ENCODE measurements at places on chromosomes 16 and 17.

DNA sequence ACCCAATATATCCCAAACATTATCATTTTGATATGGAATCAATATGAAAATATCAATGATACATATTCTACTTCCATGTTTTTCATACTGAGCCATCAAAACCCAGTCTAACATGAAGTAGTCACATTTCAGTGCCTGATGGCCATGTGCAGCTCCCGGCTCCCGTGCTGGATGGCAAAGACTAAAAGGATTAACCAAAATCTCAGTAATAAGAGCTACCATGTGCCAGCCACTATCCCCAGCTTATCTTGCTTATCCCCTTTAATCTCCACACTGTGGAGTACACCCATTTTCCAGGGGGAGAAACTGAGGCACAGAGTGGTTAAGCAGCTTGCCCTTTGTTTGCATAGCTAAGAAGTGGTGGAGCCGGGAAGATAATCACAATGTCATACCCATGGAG lies 9.2 kb downstream of the CD300LG start:
- DNase-seq: no peak

- DNase-seq: no peak
Observed at GRCh38 chr16:81542609-81543570, 98.3 kb downstream of the CMIP start.

DNA sequence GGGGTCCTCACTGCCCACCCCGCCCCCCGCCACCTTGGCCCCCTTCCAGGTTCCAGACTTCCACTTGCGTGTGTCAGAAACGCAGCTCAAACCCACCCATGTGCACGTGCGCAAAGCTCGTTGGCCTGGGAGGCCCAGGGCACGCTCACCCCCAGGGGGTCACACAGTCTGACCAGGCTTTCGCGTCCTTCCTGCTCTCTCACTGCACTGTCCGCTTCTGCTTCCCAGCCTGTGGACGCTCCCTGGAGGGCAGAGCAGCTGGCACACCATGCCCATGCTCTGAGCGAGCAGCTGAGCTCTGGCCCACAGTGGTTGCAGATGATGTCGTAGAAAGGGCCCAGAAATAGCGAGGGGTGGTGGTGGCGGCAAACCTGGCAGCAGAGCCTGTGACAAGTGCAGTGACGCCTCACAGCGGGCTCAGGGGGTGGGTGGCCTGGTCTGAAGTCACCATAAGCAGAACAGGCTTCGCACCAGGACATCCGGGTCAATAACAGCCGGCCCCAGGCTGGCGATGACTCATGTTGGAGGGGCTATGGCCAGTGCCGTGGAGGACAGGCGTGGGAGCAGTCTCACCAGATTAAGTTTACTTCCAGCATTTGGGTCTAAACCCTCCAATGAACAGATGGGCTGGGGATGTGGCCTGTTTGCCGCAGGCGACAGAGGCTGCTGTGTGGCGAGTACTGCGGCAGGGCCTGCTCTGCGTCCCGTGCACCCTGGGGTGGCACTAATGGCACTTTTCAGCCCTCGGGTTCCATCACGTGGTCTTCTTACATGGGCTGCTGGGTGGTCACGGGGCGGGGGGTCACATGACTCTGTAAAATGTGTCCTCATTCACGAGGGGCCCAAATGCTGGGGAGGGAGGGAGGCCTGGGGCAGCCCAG lies 49.0 kb downstream of the NT5M start:
- DNase-seq: no peak

DNA sequence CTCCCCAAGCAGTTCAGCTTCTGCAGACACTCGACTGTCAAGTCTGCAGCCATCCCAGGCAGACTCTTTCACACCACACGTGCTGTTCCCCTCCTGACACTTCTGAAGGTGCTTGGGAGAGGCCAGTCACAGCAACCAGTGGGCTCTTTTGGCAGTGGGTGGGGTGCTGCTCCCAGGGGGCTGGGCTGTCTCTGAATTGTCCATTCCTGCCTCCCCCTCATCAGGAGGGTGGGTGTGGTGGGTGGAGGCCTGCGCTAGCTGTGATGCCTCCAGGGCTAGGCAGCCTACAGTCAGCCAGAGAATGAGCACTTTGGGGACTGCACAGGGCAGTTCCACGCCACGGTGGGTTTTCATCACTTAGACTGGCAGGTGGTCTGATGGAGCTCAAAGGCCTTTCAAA lies 10.3 kb downstream of the STARD3 start:
- no peak for DNase-seq

GRCh38 chr16:14505846-14506245 lies 124.2 kb downstream of the PARN start:
- no peak for DNase-seq

DNA sequence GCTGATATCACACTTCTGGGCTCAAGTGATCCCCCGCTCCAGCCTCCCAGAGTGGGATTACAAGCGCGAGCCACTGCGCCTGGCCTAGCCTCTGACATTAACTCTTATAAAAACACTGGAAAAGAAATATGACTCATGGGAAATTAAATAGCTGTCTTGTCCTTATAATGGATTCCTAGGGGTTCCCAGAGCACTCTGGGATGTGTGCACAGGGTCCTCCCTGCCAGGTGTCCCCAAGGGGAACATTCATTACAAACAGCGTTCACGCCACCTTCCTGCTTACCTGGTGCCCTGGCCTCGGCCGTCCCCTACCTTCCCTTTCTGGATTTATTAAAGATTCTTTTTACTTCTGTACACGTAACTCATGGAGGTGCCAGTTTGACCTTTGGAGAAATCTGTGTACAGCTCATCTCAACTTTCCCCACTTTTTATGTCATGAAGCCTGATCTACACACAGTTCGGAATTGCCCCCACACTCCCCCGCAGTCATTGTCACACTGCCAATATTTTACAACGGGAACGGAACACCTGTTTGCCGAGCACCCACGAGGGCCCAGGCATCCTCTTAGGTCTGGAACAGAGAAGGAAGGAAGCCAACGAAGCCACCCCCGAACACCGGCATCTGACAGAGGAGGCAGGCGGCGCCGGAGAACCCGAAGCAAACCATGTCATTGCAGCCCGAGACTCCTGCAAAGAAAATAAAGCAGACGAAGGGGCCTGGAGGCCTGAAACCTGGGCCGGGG lies 39.7 kb upstream of the MEAK7 start:
- no peak for DNase-seq

DNA sequence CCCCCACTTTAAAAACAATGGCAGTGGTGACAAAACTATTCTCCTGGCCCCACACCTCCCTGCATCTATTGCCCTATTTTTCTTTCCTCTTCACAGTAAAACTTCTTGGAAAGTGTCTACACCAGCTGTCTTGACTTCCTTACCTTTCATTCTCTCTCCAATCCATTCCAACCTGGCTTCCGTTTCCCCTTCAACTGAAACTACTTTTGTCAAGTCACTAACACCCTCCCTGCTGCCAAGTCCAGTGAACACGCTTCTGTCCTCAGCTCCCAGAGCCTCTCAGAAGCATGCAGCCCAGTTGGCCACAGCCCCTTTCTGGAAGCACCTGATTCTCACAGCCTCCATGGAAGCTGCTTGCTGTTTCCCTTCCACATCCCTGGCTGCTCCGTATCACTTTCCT lies 4.0 kb upstream of the SCN4A start:
- no peak for DNase-seq

GRCh38 chr17:72946156-72946555 lies 146.3 kb downstream of the SLC39A11 start:
- no peak for DNase-seq

GRCh38 chr16:23182206-23182678 lies 303 bp upstream of the SCNN1G start:
- peak; percentile 66 for DNase-seq

DNA sequence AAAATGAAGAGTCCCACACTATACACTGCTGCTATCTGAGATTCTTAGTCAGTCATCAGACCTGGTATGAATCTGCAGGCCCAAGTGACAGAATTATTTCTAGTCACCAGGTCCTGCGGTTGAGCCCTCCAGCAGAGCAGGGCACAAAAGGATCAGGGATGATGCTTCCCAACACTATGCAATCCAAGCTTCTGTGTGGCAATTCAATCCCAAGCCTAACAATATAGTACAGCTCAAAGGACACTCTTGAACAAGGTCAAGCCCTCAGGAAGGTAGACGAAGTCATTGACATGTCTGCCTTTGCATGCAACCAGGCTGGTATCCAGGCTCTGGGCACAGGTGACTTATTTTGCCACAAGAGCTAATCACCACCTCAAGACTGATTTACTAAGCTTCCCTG lies 5.8 kb downstream of the DCUN1D3 start:
- no peak for DNase-seq

DNA sequence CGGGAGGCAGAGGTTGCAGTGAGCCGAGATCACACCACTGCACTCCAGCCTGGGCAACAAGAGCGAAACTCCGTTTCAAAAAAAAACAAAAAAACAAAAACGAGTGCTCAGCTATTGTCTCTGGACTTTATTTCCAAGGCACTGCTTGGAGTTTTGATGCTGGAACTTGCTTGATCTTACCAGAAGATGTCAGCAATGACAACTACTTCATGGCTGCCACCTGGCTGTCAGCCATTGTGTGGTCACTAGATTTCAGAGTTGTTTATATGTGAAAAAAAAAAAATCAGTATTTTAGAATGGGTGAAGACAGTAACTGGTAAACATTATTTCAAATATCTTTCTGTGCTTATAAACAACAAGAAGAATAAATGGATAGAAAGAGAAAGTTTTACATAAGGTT lies 26.3 kb upstream of the OR4D1 start:
- no peak for DNase-seq

- no peak for DNase-seq
Observed at GRCh38 chr17:61786088-61786487, 77.2 kb downstream of the BRIP1 start.

DNA sequence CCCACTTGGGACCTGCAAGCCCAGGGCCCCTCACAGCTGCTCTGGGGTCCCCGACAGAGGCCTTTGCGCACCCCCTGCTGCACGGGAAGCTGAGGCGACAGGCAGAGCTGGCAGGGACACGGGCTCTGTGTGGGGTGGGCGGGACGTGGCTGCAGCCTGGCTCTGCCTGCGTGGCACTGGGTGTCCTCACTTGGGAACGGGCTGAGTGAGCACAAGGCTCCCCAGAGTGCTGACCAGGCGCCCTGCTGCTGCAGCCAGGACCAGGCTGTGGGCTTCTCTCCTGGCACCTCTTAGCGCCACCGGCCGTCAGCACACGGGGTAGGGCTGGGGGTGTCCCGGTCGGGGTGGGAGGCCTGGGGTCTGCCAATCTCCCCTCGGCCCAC lies 6.6 kb downstream of the C1QTNF8 start:
- no peak for DNase-seq

GRCh38 chr17:50475362-50475761 lies 3.3 kb upstream of the RSAD1 start:
- no peak for DNase-seq

DNA sequence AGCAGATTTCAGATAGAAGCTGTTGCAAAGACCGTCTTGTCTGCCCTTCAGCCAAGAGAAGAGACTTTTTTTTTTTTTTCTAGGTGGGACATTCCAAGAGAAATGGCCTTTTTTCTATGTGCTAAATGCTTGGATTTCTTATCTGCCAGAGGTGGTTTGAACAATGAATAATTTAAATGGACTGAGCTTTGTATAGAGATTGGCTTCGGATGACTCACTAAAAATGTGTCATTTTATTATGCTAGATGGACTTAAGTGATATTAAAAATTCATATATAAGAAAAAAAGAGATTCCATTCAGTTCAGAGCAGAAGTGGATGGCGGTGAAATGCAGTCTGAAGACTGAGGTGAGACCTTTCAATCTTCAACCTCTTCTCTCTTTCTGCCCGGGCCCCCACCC lies 58.4 kb downstream of the MEAK7 start:
- no peak for DNase-seq

GRCh38 chr17:10899281-10899680 lies 61.4 kb upstream of the PIRT start:
- no peak for DNase-seq
